ENCODE measurements at places on chromosomes 12 and 14. TPM values are rescaled to one million over a fixed set of nuclear protein-coding genes. Genes with fewer than 3 reads are reported as not detected.

MAP3K9 gene
- not detected for polyA plus RNA-seq

RHEBL1 gene
- 0.66 TPM for polyA plus RNA-seq

SLC38A6 gene
- polyA plus RNA-seq: 14.0 TPM

RNU4-1 gene
- polyA plus RNA-seq: not detected

HOXC12 gene
- polyA plus RNA-seq: not detected

NFE2 gene
- 101 TPM for polyA plus RNA-seq

- H3K27ac ChIP-seq: no peak overlapping the region
- H3K4me3 ChIP-seq: no peak overlapping the region
- no peak for DNase-seq
- no peaks in the 10 kb centered on the region for H3K36me3 ChIP-seq
Observed at GRCh38 chr14:106657460-106657859, 1131.1 kb downstream of the TMEM121 start.

- no peaks in the 10 kb centered on the region for H3K27me3 ChIP-seq
- no peak for DNase-seq
- no peaks in the 10 kb centered on the region for H3K36me3 ChIP-seq
- no peak overlapping the region for H3K27ac ChIP-seq
- peaks cover 30% of the 10 kb centered on the region for H3K4me1 ChIP-seq
Observed at GRCh38 chr12:47739979-47740378, 14.7 kb upstream of the ENDOU start.

DNA sequence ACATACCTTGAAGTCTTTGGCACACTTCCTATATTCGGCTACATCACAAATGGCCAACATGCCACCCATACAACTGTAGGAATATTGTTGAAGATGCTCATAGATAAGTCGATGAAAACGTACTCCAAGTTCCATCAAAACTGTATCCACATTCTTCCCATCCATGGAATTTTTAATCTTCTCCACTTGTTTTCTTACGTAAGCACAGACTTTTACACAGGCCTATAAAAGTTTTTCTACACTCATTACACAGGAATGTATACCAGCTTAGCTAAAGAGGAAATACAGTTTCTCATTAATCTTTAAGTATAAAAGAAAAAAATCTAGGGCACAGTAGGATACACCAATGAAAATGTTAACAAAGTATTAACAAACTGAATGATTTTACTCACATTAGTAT, 59.1 kb downstream of the EXOC5 start:
- H3K27ac ChIP-seq: no peak overlapping the region
- peaks cover 68% of the 10 kb centered on the region for H3K36me3 ChIP-seq
- DNase-seq: no peak
- no peaks in the 10 kb centered on the region for H3K27me3 ChIP-seq
- no peaks in the 10 kb centered on the region for H3K4me1 ChIP-seq

DNA sequence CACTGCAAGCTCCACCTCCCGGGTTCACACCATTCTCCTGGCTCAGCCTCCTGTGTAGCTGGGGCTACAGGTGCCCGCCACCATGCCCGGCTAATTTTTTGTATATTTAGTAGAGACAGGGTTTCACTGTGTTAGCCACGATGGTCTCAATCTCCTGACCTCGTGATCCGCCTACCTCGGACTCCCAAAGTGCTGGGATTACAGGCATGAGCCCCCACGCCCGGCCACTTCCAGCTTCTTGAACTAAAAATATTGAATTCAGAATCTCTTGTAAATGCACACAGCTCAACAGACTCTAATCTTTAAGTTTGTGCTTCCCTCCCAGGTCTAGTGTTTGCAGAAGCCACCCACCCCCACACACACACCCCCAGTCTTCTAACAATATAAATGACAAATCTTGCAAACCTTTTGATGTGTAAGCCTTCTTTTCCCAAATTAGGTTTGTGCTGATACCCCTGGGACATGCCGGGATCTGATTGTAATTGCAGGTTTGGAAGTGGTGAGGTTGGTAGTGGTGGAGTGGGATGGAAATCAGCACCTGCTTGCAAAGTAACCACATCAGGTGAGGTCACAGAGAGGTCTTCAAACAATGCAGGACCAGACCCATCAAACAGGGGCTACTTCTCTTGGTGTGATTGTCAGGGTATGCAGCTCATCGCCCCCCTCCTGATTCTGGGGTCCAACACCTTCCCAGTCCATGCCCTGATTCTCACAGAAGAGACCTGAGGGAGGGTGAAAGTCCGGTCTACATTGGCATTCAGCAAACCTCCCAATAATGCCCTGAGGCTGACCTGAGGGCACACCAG, 51.4 kb upstream of the GPR132 start:
- no peak overlapping the region for H3K4me3 ChIP-seq
- H3K27me3 ChIP-seq: no peaks in the 10 kb centered on the region
- no peak for DNase-seq
- no peak overlapping the region for H3K27ac ChIP-seq

GRCh38 chr14:98924046-98924445, 348.0 kb downstream of the BCL11B start:
- H3K36me3 ChIP-seq: no peaks in the 10 kb centered on the region
- H3K4me1 ChIP-seq: no peaks in the 10 kb centered on the region
- no peaks in the 10 kb centered on the region for H3K27me3 ChIP-seq
- H3K27ac ChIP-seq: no peak overlapping the region

- H3K4me3 ChIP-seq: no peak overlapping the region
- H3K27ac ChIP-seq: no peak overlapping the region
- H3K27me3 ChIP-seq: no peaks in the 10 kb centered on the region
- DNase-seq: no peak
- H3K36me3 ChIP-seq: no peaks in the 10 kb centered on the region
Observed at GRCh38 chr12:16955083-16955657, 349.2 kb upstream of the LMO3 start.

DNA sequence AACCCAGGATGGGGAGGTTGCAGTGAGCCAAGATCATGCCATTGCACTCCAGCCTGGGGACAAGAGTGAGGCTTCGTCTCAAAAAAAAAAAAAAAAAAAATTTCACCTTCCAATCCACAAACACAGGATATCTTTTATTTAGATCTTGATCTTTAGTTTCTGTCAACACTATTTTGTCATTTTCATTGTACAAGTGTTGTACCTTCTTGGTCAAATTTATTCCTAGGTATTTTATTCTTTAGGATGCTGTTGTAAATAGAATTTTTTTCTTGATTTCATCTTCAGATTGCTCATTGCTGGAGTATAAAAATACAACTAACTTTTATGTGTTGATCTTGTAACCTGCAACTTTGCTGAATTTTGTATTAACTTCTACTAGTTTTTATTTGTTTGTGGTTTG, 60.8 kb downstream of the ARHGAP5 start:
- no peaks in the 10 kb centered on the region for H3K36me3 ChIP-seq
- no peaks in the 10 kb centered on the region for H3K27me3 ChIP-seq
- no peak for DNase-seq
- no peak overlapping the region for H3K4me3 ChIP-seq
- no peak overlapping the region for H3K27ac ChIP-seq
